ENCODE measurements at places on chromosomes 13 and 19.

- no peak for DNase-seq
These were observed 10.7 kb upstream of the PABPC3 start for GRCh38 chr13:25085125-25085742.

GRCh38 chr19:11261971-11262839 lies at the start of gene DOCK6:
DOCK6 (minus strand) TSS chr19:11262524; CDS start chr19:11262440, 84 bp downstream.
- no peak for DNase-seq

GRCh38 chr13:36302289-36302688 lies 4.7 kb upstream of the CCDC169 start:
- DNase-seq, result no peak

DNA sequence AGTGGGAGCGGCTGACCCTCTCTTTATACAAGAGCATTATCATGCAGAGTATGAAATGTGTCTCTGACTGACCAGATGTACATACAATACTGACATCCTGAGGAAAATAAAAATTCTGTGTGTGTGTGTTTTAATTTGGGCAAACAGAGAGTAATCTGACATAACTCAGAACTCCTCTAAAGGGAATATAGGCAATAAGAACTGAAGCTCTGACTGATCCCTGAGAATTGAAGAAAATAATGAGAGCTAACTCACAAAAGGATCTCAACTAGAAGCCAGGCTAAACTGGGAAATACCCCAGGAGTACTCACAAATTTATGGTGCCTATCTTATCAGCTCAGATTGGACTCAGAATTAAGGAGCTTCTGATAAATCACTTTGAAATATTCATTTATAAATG lies 539.9 kb downstream of the OLFM4 start:
- DNase-seq, result no peak
